ENCODE measurements at places on chromosomes 13 and 19.

- no peak for DNase-seq
Observed at GRCh38 chr13:19179916-19180315, 1.7 kb downstream of the TUBA3C start.

DNA sequence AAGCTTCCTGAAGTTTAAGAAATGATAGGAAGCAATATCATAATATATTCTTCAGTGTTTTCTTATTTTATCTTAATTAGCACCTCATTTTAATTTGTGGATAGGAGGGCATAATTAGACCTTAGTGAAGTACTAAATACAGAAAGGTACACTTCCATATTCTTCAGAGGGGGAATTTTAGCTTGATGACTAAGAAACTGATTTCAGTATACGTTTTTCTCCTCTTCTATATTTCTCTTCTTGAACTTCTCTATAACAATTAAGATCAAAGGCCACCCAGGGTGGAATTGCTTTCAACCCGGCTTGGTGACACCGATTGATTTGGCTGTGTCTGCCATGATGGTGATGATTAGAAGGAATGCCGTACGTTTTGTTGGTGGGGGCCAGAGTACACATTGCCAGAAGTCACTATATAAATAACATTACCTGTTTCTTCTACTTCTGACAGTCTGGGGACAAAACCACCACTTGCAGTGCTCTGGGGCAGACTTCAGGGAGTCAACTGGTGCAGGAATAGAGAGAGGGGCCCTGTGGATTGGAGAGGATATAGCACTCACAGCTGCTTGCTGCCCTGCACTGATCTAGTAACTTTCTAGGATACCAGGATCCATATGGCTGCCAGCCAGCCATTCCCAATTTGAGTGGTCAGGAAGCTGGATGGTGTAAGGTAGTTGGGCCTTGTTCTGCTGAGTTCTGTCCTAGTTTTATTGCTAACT is 73.8 kb downstream of the SPATA13 start:
- DNase-seq: no peak

DNA sequence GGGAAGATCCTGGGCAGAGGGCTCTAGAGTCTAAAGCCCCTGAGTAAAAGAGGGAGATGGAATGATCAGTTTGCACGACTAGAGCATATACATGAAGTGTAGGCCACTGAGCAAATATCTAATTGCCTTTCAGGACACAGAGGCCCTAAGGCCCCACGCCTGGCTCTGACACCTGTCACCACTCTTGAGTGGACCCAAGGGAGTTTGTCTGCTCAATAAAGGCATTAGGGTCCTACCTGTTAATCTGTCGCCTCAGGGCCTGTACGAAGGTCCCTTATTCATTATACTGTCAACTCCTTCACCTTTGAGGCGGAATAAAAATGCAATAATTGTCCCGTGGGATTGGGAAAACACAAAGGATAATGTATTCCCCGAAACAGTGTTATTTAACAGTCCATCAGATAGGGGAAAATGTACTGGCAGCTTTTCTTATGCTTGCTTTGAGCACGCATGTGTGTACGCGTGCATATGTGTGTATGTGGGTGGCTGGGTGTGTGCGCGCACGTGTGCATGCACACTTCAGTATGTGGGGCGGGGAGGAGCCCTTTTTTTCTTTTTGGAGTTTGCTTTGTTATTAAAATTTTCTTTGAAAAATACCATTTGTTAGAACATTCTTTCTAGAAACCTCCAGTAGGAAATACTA is 161.8 kb upstream of the SERP2 start:
- DNase-seq: no peak

DNA sequence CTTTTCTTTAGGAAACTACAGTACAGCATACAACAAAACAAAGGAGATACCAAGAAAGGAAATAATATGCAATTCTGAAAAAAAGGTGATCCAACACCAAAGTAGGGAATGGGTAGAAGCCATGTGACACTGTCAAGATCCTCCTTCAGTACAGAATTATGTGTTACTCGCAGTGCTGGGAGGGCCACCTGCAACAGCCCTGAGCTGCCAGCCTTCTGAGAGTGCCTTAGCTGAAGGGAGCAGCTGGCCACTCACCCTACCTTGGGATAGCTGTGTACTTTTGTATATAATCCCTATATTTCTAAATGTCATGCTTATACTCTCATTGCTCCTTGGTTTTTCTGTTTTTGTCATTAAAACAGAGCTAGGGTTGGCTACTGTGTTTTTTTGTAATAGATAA is 1518.2 kb upstream of the PCDH20 start:
- no peak for DNase-seq

DNA sequence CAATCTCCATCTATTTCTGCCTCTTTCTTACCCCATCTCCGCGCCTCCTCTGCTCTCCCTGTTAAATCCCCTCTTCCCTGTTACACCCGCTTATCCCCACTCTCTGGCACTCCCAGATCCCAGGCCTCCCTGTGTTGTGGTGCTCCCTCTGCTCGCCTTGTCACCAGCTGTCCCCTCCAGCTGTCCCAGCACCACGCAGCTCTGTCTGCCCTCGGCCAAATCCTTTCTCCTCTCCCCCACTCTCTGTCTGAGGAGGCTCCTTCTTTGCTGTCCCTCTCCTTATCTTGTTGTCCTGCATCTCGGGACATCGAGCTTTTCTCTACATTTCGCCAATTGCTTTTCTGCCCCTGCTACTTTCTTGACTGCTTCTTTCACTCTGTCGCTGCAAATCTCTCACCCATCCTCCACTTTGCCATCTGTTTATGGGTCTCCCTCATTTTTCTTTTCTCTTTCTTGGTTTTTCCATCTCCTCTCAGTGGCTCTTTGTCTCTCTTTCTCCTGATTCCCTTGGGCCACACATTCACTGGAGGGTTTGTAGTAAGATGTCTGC is 941 bp downstream of the ZNF160 start:
- DNase-seq: no peak

- DNase-seq: no peak
Observed at GRCh38 chr19:13037731-13038130, 42.5 kb downstream of the NFIX start.

DNA sequence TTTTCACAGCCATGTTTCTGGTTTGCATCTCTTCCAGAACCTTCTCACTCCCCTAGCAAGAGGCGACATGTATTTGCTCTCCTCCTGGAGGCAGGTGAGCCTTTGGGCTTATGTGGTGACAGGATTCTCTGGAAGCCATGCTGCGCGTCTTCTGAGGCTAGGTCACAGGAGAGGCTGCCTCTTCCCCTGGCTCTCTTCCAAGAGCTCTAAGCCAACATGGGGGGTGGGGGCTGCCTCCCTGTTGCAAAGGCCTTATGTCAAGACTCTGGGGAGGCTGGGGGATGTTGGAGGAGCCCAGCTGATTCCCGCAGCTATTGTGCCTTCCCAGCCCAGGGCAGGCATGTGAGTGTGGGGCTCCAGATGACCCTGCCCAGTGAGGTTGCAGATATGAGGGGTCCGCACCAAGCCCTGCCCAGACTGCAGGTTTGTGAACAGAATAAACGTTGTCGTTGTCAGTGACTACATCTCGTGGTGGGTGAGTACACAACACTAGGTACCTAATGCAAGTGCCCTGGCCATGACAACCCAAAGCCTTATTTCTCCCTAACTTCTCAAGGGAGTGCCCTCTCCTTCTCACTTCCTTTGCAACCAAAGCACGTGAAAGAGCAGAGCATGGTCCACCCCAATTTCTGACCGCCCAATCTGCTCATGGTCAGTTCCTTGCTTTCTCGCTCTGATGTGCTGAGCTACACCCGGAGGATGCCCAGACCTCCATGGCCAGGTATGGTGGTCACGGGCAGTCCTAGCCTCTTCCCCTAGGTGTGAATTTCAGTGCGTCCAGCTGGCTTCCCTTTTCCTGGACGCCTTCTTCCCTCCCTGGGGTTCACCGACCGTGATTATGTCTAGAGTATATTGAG is 44.9 kb downstream of the TEX29 start:
- DNase-seq: no peak

- no peak for DNase-seq
Observed at GRCh38 chr19:4705413-4706131, 18.1 kb downstream of the DPP9 start.

- DNase-seq: peak; percentile 82
Observed at GRCh38 chr13:99357131-99357596, 50.0 kb upstream of the GPR183 start.

DNA sequence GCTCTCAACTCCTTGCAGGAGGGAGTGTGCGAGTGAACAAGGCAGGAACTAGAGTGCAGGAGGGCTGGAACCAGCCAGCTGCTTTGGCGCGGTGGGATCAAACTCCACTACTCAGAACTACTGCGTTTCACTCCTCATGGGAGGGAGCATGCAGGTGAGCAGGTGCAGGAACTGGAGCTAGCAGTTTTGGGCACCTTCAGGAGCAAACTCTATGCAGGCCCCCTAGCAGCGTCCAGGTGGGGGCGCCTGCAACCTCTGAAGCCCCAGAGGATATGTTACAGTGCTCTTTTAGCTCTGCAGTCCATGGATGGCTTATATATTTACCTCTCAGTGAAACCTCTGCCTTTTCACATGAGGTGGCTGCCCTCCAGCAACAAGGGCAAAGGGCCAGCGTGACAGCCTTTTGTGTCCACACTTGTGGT is 1303.4 kb downstream of the PCDH9 start:
- no peak for DNase-seq

- peak; percentile 72 for DNase-seq
Observed at GRCh38 chr13:114313061-114313860, 1.0 kb upstream of the CHAMP1 start.

DNA sequence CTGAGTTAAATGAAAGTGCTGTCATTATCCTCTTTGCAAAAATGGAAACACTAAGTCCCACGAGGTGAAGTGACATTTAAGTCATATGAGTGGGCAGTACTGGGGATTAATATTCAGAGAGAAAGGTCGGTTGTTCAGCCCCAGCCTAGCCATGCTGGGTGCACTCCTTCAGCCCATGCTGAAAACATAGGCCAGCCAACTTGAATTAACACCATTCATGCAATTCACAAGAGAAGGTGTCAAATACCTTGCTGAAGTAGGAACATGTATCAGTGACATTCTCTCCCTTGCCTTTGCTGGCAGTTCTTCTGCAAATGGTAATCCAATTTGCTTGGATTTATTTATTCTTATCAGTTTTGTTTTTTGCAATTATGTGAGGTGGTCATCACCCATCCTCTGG is 256.3 kb downstream of the DNAJC15 start:
- DNase-seq: no peak

DNA sequence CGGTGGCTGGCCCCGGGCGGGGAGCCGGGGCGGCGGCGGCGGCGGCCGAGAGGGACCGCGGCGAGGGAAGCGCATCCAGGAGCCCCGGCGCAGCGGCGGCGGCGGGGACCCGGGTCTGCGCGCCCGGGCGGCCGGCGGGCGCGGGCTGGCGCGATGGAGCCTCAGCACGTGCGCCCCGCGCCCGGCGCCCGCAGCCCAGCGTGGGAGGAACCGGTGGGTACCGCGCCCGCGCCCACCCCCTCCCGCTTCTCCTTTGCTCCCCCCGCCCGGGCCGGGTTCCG is 7.8 kb upstream of the DGKH start:
- no peak for DNase-seq

GRCh38 chr13:99310382-99311031 is 3.3 kb upstream of the GPR183 start:
- no peak for DNase-seq
